ENCODE measurements at places on chromosomes 11 and 22. TPM values are rescaled to one million over a fixed set of nuclear protein-coding genes. Genes with fewer than 3 reads are reported as not detected.

DNA sequence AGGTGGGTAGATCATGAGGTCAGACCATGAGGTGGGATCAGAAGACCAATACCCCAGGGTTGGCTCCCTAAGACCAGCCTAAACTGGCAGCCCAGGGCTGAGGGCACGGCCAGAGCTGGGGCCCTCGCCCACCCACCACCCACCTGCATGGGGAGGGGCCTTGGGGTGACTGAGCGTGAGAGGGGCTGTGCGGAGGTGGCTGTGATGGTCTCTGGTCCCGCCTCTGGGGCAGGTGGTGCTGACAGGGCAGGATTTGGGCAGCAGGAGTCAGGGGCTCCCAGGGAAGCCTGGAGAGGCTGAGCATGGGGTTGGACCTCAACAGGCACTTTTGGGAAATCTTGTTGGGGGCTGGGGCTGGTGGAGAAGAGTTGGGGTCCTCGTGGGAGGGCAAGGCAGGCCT is 39.8 kb upstream of the MUC5AC start:
- DNase-seq: no peak

- DNase-seq: no peak
These were observed 58.2 kb downstream of the YAP1 start for GRCh38 chr11:102168481-102168880.

GRCh38 chr22:49767355-49768062 is 60.2 kb downstream of the BRD1 start:
- DNase-seq: peak; percentile 50

Gene SLC2A11
- 12.7 TPM for total RNA-seq

- no peak for DNase-seq
These were observed 53.6 kb downstream of the SLC35F2 start for GRCh38 chr11:107804971-107805370.

DNA sequence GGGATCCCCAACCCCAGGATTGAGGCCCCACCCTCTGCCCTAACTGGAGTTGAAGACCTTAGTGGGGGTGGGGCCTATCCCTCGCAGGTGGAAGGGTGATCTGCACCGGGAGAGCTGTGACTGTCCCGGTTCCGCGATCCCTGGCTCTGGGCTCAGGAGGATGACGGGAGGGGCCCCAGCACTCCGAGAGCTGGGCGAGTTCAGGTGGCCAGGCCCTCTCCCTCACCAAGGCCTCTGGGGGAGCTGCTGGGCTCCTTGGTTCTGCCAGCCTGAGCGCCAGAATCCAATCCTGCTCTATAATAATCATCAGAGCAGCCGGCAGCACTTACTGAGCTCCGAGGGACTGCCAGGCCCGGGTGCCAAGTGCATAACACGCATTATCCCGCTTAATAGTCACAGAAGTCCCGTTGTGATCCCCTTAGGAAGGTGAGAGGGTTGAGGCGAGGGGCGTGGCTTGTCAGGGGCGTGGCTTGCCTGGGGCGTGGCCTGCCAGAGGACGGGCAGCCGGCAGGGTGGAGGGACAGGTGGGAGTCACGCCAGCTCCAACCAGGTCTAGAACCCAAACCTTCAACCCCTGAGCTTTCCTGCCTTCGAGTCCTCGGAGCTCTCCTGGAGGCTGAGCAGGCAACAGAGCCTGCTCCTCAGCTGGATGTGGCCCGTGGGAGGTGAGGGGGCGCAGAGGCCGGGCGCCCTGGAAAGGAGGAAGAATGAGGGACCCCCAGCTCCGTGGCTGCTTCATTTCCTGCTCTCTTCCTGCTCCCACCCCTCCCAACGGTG is 7.3 kb upstream of the SYT7 start:
- peak; percentile 72 for DNase-seq

DNA sequence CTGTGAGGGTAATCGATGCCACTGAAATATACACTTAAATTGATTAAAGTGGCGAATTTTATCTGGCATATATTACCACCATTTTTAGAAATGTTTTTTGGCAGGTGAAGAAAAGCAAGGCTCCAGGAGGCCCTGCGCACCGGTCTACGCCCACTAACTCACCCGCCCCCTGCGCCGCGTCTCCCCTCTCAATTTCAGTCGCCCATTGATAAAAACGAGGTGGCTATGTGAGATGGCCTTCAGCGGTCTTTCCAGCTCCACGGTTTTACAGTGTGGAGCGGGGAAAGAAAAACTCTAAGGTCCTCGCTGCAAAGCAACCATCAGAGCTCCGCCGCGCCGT is 602 bp upstream of the AQP11 start:
- no peak for DNase-seq

DNA sequence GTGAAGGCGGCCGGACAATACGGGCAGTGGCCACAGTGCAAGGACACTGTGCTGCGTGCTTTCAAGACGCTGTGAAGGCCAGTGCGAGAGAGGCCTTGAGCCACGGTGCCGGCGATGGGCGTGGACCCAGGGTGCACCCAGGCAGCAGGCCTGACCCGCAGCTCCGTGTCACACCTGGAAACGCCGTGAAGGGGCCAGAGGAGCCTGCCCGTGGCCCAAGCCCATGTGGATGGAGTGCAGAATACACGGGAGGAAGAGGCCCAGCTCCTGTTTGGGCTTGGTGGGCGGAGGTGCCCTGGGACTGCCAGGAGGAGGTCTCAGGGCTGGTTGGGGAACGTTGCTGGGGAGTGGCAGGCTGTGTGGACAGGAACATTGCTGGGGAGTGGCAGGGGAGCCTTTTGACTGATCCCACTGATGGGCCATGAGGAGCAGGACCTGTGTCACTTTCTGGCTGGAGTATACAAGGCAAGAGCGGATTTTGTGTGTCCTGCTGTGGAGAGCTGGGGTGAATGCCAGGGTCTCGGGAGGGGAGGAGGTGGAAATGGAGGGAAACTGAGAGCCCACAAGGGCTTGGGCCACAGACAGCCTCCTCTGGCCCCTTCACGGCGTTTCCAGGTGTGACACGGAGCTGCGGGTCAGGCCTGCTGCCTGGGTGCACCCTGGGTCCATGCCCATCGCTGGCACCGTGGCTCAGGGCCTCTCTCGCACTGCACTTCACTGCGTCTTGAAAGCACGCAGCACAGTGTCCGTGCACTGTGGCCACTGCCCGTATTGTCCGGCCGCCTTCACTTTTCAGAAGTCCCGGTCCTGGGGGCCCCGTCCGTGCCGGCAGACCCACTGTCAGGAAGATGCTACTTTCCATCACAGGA is 925.4 kb downstream of the BRD1 start:
- no peak for DNase-seq

DNA sequence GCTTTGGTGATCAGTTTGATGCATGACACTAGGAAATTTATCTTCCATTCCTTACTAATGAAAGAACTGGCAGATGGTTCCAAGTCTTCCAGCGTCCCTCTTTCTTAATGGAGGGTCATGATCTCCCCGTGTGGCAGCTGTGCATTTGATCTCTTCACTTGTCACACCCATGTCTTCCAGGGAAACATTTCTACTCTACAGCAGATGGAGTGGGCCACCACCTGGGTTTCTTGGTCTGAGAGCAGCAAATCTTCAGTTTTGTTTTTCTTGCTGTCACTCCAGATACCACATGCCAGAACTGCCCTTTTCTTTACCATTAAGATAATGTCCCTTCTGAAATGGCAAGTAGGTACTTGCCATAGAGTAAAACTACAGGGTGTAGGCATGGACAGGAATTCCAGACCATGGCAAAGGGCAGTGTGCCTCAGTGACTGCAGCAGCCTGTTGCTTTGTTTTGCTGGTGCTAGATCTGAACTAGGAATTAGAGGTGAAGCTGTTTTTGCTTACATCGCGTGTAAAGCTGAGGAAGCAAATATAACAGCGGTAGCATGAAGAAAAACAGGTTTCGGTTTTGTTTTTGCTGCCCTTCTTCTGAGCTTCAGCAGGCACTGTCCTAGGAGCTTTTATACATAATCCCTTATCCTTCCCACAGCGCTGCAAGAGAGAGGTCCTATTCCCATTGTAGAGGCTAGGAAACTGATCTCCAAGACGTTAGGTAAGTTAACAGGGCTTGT is 20.7 kb upstream of the C11orf96 start:
- DNase-seq: no peak

GRCh38 chr11:117226388-117227385 is 5.2 kb downstream of the PCSK7 start:
- no peak for DNase-seq

Gene CSKMT
- 12.1 TPM for total RNA-seq

Gene ARL14EP
- 21.9 TPM for total RNA-seq

- no peak for DNase-seq
These were observed 116.1 kb downstream of the CYP2R1 start for GRCh38 chr11:14775897-14776296.

- DNase-seq: no peak
These were observed 196.4 kb upstream of the TENM4 start for GRCh38 chr11:79637219-79637618.
